Hypothalamus (tissue), 51 donors: ENCODE measurements at places on chromosomes 11 and 22.

- DNase-seq, result no peak
Observed at GRCh38 chr11:107740271-107740670, 28.4 kb upstream of the SLN start.

- DNase-seq, result no peak
Observed at GRCh38 chr11:117042689-117043088, 55.5 kb downstream of the SIK3 start.

DNA sequence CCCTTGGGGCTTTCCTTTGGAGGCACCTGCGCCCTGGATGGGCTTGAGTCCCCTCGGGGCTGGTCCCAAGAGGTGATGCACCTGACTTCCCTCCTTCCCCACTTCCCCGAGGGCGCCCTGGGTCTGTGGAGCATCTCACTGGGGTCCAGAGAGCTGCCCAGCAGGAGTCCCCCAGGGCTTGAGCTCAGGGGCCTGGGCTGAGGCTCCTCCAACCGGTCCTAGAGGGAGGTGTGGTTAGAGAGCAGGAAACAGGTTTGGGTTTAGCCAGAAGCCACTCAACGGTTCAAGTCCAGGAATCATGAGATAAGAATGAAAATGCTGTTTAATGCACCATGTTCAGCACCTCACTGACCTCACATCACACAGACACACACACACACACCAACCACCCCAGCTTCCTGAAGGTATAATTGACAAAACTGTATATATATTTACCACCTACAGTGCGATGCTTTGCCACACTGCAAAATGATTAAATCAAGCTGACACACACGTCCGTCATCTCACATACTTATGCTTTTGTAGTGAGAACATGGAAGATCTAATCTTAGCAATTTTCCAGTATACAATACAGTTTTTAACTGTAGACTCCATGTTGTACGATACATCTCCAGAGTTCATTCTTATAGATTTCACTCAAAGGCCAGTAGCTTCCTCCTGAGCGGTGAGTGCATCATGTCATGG is 628 bp upstream of the IGLL1 start:
- DNase-seq, result no peak

DNA sequence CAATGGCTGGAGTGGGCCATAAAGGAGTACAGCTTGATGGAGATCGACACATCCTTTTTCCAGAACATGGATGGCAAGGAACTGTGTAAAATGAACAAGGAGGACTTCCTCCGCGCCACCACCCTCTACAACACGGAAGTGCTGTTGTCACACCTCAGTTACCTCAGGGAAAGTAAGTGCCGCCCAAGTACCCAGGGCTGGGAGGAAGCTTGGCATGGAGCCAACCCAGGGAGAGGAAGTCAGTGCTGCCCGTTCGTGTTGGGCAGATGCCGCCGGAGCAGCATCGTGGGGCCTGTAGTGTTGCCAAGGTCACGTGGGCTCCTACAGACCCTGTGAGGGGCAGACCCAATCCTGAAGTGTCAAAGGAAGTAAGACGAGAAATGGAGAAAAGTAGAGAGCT is 78.9 kb downstream of the FLI1 start:
- DNase-seq, result no peak

GRCh38 chr11:96221244-96222070 is 121.5 kb downstream of the MAML2 start:
- no peak for DNase-seq

- no peak for DNase-seq
Observed at GRCh38 chr11:75403983-75404658, 4.8 kb downstream of the RPS3 start.

DNA sequence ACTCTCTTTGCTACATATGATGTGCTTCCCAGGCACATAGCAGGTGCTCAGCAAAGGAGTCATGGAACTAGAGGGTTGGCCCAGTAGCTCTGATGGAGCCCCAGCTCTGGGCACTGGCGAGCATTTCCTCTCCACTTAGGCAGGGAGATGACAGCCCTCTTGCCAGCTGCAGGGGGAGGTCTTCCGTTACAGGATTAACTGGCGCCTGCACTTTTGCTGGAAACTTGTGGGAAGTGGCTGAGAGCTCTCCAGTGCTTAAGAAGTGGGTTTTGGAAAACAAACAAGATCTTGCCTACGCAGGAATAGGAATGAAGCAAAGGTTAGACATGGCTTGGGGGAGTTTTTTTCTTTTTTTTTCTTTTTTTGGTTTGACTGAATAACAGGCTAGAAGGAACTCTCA is 75.5 kb downstream of the MICAL2 start:
- no peak for DNase-seq

GRCh38 chr11:68927280-68928135 is 23.8 kb downstream of the IGHMBP2 start:
- DNase-seq, result no peak

DNA sequence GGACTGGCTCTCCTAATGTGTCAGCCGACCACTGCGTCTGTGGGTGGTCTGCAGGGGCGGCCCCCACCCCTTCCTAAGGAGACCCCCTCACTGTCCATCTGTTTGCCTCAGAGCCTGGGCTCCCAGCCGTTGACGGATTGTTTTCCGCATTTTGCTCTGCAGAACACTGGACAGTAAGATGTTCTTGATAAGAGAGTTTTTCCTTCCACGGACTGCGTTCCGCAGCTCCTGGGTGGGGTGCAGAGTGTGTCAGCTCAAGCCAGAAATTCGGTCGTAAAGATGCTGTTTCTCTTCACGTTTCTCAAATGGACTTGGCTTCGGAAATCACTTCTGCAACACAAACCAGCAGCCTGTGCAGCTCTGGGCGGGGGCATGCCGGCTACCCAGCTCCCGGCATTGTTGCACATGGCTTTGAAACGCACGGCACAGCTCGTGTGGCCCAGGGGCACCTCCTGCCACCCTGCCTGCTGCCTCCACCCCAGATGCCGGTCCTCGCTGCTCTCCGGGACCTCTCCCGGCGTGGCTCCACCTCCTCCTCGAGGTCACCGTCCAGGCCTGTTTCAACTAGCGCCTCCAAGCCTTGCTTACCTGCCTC is 2.9 kb upstream of the MRGPRG start:
- DNase-seq, result no peak

DNA sequence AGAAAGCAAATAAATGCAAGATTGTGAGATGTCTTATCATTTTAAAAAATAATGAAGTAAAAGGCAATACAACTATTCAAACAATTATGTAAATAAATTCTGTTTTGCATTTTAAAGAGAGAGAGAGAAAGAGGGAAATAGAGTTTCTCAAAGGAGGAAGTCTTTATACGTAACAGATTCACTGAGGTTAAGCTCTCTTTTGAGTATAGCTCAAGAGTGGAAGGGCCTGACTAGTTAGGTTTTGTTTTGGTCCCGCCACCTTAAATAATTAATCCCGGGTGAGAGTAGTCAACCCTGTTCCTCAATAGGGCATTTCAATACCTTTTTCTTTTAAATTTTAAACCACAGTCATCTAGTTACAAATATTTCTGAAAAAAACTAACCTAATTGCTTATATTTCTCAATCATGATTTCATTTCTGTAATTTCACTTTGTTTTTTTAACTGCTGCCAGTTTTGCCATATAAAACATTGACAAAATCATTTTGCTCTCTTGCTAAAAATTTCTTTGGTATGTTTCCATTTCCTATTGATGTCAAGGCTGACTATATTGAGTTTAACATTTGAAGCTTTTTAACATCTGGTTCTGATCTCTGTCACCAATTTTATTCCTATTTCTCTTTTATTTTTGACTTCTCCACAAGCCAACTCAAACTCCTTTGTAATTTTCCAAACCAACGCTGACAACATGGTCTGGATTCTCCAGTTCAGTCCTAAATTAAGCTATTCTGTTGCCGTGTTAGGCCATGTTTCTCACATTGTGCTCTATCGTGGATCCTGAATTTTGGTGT is 10.3 kb downstream of the OR10D3 start:
- no peak for DNase-seq

- DNase-seq, result no peak
Observed at GRCh38 chr11:122421702-122422101, 233.8 kb upstream of the UBASH3B start.

DNA sequence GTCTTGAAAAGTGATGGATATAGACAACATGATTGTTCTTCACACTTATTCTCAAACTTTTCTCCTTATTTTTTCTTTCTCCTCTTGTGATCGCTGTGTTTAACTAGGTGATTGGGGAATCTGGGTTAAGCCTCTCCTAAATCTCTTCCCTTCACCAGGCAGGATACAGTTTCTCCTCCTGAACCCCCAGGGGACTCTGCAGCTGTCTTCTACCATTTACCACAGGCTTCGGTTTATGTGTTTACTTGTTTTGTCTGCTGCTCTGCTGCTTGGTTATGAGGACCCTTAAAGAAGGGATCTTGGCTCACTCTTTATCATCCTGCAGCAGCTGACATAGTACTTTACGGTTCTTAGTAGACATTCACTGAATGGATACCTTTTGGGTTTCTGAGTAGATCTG is 124.2 kb downstream of the NCAM1 start:
- no peak for DNase-seq

- DNase-seq, result no peak
Observed at GRCh38 chr22:27213766-27214581, 556.6 kb downstream of the MIAT start.

DNA sequence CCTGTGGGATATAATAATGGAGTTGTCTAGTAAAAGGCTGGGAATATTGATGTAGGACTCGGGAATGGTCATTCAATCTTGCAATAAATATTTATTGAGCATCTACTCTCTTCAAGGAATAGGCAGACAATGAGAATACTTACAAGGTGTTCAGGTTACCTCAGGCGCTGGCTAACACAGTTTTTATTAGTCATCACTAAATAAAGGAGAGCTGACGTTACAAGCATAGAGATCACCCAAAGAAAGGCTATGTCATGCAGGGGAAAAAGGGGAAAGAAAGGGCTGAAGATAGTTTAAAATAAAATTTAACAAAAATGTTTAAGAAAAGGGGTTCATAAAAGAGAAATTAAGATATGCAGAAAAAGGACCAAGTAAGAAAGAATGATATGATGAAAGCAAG is 15.8 kb upstream of the CTSC start:
- no peak for DNase-seq

- no peak for DNase-seq
Observed at GRCh38 chr11:1757861-1758610, 5.7 kb downstream of the CTSD start.

DNA sequence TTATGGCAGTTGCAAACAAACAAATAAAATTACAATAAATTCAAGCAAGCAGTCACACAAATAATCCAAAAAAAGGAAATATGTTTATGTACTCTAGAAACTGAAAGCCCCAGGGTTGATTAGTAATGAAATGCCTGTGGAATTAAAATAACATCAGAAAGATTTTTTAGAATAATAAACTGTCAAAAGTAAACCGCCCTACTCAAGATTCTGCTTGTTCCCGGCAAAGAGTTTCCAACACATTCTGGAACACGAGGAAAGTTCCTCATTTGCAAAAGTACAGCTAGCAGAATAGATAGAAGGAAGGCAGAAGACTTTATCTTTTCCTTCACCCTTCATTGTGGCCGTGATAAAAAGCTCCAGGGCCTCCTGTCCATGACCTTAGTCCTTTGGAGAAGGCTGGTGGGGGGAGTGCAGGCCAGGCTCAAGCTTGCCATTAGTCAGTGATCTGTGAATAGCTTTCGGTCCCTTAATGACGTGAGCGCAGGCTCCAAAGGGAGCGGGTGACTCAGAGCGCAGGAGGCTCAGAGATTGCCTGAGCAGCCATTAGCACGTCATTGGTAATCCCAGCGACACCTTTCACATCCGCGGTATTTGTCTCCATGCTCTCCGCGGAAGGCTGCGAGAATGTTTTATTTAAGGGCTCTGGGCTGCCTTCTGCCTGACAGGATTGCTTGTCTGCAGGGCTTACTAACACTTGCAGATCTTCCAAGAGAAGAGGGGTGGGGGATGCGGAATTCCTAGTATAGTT is 458.3 kb downstream of the METTL15 start:
- DNase-seq, result peak; percentile 55

GRCh38 chr22:47279746-47280145 is 517.3 kb downstream of the TBC1D22A start:
- DNase-seq, result no peak

- DNase-seq, result no peak
Observed at GRCh38 chr11:66157182-66157864, 87.3 kb downstream of the PACS1 start.

DNA sequence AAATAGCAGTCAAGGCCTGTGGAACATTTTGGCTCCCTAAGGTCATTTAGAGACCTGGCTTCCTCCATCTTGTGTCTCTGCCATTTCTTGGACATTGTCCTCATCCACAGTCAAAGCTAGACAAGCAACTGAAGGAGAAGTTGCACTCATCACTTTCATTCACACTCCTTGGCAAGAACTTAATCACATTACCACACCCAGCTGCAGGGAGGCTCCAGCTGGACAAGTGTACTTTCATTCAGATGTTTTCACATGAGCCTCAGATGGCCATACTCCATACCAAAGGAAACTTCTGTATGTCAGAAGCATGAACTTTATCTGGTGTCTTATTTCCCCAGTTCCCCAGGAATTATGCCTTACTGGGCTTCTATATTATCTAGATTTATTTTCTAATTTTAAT is 537.4 kb downstream of the TMEM135 start:
- no peak for DNase-seq

GRCh38 chr11:813456-814096 is 3.8 kb downstream of the RPLP2 start:
- DNase-seq, result no peak

- DNase-seq, result no peak
Observed at GRCh38 chr22:20523086-20523983, 15.9 kb downstream of the MED15 start.

DNA sequence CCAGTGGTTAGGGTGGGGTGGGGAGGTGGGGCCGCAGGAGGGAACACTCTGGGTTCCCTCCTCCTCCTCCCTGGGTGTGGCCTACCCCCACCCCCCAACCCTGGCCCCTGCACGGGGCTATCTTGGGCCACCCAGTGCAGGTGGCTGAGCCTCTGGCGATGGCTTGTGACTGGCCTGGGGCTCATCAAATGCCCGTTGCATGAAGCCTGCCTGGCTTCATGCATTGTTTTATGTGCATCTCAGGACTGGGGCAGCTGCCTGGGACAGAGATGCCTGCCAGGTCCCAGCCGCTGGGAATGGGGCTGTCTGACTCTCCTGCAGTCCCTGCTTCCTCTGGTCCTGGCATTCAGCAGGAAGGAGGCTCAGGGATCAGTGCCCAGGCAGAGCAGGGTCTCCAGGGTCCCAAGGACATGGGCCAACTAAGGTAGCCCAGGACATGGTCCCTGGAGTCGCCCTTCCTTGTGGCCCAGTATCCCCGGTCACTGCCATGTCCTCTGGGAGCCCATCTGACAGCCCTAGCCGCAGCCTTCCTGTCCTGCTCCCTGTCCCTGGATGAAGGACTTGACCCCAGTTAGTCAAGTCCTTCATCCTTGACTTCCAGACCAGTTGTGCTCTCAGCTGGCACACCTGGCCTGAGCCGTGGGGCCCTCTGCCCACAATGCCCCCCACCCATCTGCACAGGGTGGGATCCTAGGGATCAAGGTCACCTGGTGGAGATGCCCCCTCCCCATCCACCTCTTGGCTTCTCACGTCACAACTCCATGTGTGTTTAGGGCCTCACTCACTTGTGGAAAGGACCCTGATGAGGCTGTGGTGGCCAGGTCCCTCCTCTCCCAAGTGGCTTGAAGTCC is 112.1 kb upstream of the FGF3 start:
- no peak for DNase-seq

DNA sequence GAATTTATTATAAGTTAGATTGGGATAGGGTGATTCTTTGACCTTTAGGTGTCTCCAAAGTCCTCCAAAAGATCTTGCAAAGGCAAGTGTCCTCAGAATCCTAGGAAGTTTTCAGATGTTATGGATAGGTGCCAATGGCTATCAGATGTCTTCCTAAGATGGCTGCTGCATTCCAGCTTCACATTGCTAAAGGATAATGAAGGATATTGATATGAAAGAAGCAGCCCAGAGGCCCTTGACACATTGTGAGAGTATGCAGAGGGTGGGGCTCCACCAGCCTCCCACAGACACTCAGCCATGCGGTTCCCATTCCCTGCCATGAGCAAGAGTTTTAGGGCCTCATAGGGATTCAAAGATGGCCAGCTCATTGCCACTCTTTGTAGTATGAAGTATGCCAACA is 22.3 kb upstream of the GLYATL2 start:
- no peak for DNase-seq
